DMS79 treated with DMSO at 0.1 percent for 48 hours (cell line): ENCODE measurements at places on chromosomes 7 and 10.

DNA sequence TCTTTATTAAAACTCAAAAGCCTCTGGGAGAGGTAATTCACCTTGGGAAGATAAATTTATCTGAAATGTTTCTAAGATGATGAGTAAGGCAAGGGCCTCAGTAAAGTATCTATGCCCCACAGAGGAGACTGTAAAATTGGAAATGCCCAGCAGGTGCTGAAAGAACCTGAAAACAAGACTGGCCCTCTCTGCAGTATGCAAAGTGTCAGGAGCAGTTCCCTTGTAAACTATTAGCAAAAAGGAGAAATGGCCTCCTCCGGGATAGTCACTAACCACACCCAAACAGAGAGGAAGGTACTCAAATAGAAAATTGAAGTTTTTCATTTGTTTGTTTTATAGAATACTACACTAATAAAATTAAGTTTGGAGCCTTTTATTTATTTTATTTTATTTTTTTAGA is 81.2 kb downstream of the FZD1 start:
- no peak for DNase-seq

- DNase-seq = no peak
Observed at GRCh38 chr10:22317076-22317370, 835 bp downstream of the COMMD3 start.

- no peak for DNase-seq
Observed at GRCh38 chr7:47941136-47941844, 7.0 kb downstream of the PKD1L1 start.

DNA sequence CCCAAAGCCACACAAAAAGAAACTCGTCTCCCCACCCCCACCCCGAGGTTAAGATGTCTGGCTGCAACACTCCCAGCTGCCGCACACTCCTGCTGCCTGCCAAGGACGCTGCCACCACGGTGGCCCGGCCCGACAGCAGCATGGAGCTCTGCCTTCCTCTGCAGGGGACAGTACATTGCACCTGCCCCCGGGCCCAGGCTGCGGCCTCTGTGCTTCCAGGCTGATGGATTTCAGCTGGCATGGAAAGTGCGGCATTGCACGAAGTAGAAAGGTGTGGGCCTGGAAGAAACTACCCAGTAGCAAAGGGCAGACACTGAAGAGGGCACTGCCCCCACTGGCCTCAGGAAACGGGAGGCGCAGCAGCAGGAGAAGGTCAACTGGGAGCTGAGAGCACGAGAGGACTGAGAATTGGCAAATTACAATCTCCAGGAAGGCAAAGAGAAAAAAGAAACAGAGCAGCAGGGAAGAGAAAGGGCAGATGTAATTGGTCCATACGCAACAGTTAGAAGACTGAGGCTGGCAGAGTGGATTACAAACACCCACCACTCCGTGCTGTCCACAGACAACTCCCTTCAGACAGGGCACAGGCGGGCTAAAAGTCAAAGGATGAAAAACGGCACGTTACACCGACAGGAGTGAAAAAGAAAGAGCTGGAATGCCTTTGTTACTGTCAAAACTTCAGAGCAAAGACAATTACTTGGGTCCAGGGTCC is 117.1 kb upstream of the DIP2C start:
- DNase-seq = no peak

GRCh38 chr10:102545997-102546396 is 42.2 kb downstream of the SUFU start:
- DNase-seq = no peak
